Stimulated activated CD4-positive, alpha-beta T cell treated with anti-CD3 and anti-CD28 coated beads, Interleukin-1b, Interleukin-23, amount 100 ng/mL, for 1 hour (primary cell): ENCODE measurements at places on chromosomes 4 and X.

DNA sequence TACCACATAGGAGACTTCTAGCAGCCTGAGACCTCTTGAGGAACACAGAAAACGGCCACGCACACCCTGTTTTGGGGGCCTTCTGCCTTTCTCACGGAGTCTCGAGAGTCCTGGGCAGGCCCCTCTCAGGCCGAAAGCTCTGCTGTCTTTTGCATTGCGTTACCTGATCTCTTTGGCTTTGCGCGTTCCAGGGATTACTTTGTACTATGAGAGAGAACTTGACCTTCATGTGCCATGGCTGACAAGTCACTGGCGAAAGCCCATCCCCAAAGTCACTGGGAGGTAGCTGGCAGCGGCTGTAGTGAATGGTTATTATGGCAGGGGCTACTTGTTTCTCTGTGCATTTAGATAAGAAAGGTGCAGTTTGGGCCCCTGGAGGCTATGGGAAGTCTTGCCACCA, 8.0 kb upstream of the NAT8L start:
- DNase-seq = no peak

- no peak for DNase-seq
Observed at GRCh38 chr4:2795300-2795892, 2.5 kb downstream of the SH3BP2 start.

DNA sequence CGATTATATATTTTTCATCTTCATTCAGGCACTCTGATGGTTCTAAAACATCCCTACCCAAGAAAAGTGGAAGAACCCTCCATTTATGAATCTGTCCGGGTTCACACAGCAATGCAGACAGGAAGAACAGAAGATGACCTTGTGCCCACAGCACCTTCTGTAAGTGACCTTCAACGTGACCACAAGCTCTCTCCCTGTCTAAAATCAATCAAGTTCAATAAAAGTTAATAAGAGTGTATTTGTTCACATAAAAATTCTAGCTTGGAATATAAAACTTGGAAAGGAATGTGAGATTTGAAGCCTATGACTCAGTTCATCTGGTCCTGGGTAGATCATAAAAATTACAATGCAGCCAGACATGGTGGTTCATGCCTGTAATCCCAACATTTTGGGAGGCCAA, 36.6 kb downstream of the DAPP1 start:
- no peak for DNase-seq

GRCh38 chrX:97306771-97307470, 423.2 kb downstream of the RPA4 start:
- no peak for DNase-seq

DNA sequence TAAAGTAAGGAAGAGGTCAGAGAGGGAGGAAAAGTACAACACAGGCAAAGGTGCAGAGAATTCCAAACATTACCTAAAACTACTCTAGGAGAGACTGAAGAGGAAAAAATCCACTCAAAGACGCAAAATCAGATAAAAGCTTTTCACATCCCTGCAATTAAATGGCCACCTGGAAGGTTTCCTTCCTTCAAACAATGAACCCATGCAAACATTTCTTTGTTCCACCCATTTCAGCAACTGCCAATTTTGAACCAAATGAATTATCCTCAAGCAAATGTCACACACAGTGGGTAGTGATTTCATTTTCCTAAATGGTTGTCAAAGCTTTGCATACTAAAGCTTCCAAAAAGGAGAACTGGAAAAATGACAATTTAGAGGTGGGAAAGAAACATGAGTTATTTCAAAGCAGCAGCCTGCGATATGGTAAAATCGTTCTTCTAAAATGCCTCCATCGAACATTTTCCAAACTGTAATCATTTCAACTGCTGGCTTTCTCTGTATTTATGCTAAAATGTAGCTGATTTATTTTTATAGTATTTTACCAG, 45.0 kb downstream of the APBB2 start:
- no peak for DNase-seq

DNA sequence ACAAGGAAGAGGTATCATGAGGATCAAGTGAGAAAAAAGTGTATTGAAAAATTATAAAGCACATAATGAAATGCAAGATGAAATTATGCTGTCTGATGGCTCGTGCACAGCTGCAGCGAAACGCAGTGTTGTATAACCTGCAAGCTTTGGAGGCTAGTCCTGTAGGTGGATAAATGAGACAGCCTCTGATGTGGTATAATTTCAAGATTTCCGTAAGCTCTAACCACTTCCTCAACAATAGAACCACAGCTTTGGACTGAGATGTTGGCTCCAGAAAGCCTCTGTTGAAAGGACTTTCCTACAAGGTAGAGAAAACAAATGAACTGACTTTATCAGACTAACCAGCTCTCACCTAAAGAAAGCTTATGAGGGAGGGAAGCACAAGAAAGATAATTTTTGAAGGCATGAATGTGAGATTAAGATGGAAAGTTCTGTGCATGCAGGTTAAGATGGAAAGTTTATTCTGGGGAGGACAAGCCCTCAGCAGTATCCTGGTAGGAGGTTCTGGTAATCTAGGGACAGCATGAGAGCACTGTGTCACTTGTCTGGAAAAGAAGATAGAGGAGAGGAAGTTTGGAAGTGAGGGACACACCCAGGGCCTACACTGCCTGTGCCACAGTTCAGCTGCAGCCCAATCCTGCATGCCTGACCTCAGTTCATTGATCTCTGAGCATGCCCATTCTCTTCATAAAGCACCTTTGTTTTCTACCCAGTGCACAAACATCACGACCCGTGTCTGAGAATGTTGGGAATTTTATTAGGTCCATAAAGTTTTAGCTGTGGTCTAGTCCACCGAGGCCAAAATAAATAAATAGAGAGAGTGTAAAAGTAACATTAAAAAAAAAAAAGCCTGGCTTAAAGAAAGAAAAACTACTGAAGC, 161.5 kb upstream of the SFRP2 start:
- DNase-seq = no peak

- no peak for DNase-seq
Observed at GRCh38 chrX:116009861-116010710, 160.5 kb upstream of the AGTR2 start.

DNA sequence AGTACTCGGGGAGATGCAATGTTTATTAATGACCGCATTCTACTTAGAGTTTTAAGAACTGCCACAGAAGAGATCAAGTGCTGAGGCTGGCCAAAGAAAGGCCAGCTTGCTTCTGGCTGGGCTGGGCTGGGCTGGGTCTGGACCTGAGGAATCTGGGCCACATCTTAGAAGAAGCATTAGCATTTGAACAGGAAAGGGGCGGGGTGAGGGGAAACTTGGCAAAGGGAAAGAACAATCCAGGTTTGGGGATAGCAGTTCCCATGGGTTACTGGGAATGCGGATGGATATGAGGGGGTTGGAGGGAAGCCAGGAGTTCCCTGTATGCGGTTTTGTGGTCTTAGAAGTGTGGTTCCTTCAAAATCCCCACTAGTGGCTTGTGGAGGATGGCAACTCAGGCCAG, 83.3 kb downstream of the CLDN34 start:
- no peak for DNase-seq

- DNase-seq = no peak
Observed at GRCh38 chr4:1593881-1594345, 90.2 kb downstream of the FAM53A start.

DNA sequence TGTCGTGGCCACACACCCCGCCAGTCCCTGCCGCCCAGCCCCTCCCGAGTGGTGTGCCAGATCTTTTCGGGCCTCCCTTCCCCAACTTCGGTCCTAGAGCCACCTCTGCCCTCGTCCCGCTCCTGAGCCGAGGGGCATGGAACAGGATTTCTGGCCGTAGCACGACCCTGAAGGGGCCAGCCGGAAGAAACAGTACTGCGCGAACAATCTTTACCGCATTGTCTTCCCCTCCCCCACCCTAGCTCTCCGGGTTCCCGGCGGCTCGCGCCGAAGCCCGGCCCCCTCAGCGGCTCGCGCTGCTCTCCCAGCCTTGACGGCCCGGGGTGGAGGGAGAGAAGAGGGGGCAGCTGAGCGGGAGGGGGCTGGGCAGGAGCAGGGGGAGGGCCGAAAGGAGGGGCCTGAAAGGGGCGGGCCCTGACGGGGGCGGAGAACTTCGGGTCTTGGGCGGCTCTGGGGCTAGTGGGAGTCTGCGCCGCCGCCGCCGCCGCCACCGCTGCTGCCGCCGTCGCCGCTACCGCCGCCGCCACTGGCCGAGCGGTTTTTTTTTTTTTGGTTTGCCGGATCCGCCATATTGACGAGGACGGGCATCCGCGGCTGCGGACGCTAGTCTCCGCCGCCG, at the start of gene USP9X:
Gene USP9X (plus strand): TSS at position 553 of the 619 bp plus-strand sequence. CDS start 38,184 bp downstream, outside the sequence.
- peak; percentile 70 for DNase-seq

GRCh38 chrX:9327747-9328145, 137.1 kb upstream of the TBL1X start:
- DNase-seq = no peak

DNA sequence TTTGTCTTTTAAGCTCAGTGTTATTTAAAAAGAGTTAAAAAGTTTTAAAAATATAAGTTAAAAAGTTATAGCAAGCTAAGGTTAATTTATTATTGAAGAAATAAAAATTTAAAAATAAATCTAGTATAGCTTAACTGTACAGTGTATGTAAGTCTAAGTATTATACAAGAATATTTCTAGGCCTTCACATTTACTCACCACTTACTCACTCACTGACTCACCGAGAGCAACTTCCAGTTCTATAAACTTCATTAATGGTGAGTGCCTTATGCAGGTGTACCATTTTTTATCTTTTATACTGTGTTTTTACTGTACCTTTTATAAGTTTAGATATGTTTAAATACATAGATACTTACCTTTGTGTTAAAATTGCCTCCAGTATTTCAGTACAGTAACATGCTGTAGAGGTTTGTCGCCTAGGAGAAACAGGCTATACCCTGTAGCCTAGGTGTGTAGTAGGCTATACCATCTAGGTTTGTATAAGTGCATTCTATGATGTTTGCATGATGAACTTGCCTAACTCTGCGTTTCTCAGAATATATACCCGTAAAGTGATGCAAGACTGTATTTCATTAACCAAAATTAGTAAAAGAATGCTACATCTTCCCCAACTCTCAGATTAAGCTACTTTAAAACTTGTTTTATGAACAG, 202.9 kb downstream of the CFAP299 start:
- no peak for DNase-seq

DNA sequence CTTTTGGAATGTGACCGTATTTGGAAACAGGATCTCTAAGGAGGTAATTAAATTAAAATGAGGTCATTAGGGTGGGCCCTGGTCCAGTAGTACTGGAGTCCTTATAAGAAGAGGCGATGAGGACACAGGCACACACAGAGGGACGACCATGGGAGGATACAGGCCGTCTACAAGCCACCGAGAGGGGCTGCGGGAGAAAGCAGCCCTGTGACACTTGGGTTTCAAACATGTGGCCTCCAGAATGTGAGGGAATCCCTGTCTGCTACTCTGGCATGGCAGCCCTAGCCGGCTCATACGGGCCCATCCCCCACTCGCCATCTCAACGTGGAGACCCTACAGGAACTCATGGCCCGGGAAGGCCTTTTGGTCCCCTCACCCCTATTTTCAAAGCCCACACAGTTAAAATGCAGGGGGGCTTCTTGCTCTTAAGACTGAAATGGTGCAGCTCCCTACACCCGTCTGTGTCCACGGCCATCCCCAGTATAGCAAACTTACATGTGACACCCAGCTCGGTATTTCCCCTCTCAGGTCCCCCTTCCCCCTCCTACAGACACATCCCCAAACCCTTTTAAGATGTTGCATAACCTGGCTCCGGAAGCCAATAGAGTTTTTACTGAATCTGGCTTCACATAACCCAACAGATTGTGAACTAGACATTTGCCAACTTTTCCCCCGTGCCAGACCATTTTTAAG, 124.1 kb upstream of the TBL1X start:
- DNase-seq = no peak

DNA sequence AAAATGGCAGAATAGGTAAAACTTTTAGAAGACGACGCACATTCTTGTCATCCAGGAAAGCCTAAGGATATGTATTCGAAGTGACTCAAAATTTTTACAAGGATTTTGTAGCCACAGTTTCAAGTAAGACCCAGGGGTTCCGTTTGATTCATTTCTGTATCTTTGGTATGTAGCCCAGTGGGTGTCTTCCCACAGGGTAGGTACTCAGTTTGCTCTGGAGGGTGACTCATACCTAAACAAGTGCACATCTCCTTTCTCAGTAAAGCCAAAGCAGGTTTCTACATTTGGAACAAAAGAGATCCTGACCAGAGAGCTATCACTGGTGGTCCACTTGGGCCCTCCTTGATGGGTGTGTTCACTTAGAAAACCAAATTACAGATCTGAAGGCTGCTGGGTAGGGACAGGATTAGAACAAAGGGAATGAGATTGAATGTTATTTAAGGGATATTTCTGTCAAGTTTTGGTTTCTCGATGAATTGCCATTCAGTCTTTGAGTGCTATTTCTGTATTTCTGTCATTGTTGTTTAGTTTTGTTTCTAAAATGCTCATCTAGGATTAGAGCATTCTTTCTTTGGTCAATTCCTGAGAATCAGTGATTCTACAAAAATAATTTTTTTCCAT, 56.1 kb downstream of the PLS3 start:
- DNase-seq = no peak

DNA sequence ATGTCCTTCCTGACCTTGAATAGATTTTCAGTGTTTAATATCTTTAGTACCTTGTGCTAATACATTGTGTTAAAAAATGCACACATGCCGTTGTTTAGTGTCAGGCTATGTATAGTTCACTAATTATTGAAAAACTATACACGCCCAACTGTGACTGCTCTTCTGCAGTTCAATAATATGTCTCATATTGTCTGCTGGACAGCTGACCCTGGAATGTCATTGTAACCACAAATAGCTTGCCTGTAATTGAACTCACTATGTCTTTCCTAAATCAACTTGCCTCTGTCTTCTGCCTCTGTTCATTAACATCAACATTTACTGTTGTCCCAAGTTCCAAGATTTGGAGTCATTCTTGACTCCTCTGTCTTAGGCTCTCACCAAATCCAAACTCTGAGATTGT, 114.5 kb downstream of the TMA16 start:
- no peak for DNase-seq

GRCh38 chrX:13899607-13900006, 82.7 kb upstream of the GPM6B start:
- no peak for DNase-seq

DNA sequence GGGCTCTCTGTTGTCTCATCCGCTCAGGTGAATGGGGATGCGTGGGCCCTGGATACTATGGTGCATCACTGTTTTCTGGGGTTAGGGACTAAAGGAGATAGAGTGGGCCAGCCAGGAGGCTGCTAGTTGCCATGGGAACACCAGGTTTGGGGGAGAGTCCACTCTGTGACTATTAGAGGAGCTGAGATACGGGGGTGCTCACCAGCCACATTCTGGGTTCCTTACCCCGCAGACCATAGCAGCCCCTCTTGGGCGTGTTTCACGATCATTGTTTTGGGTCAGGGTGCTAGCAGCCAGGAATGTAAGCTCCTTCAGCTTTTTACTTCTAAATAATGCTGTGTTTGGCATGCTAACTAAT, 4.6 kb downstream of the EFNB1 start:
- DNase-seq = no peak

GRCh38 chr4:162497564-162498167, 333.9 kb upstream of the FSTL5 start:
- DNase-seq = no peak
